ENCODE measurements at places on chromosomes 3 and 15.

DNA sequence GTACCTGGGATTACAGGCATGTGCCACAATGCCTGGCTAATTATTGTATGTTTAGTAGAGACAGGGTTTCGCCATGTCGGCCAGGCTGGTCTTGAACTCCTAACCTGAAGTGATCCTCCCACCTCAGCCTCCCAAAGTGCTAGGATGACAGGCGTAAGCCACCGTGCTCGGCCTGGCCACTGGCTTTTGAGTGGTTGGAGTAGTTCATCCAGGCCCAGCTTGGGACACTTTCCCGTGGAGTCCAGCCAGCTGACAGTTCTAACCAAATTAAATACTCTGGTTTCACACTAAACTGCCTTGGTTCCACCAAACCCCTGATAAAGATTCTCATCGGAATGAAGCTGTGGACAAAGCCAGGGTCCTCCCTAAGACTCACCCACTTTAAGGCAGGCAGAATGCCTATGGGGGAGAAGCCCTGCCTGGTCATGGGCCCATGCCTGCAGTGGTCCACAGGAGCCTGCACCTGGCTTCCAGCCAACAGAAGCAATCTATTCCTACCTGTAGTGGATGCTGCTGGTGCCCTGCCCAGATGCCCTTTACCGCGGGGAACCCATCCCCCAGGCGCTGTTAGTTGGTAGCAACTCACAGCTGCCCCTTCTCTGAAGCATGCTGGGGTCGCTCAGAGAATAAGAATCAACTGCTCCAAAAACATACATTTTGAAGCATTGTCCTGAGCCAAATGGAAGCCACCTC, 5.2 kb upstream of the SLC28A1 start:
- no peak for DNase-seq

GRCh38 chr3:181710345-181711291, 1.1 kb upstream of the SOX2 start:
- peak; percentile 15 for DNase-seq

DNA sequence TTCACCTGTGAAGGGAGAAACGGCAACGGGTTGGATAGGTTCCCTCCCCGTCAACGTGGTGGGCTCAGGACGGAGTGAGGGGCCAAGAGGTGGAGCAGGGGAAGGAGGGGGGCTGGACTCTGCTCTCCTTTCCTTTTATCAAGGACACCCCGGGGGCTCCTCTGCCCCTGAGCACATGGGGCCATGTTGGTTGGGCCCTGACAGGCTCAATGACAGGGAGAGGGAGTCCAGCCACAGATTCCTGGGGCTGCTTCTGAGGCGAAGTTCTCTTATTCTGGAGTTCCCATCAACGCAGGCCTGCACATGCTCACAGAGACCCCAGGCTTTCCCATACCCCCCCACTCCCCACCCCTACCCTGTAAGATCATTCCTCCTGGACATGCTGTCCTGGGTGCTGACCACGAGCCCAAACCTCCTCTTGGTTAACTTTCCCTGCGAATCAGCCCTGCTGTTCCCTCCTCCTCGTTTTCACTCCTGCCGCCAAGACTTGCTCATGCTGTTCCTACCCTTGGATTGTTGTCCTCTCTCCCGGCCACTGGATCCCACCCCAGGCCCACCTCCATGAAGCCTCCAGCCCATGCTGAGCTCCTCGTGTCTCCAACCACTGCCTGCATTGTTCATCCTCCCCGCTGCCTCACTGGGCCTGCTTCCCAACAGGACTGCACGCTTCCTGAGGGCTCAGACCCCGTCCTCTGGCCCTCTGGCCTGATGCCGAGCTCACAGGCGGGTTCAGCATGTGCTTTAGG, 61.2 kb downstream of the SENP2 start:
- DNase-seq, result no peak

- no peak for DNase-seq
Measured at GRCh38 chr3:174755833-174756829, 103.0 kb upstream of the NAALADL2 start.

DNA sequence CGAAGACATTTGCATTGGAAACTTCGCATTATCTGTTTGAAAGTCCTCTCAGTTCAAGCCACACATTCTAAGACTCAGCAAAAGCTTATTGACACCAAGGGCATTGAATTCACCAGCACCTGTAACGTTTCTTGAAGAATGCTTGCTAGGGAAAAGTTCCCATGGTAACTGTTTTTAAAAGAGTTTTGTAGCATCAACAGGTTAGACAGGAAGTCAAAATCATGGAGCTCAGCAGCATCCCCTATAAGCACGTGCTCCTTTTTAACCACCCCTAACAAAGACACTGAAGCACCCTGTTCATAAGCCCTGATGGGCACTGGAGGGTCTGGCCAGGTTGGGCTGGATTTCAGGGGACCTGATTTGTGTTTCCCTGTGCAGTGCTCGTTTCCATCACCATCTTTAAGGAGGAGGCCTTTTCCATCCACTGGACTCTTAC, 229.7 kb upstream of the BHLHE40 start:
- no peak for DNase-seq

DNA sequence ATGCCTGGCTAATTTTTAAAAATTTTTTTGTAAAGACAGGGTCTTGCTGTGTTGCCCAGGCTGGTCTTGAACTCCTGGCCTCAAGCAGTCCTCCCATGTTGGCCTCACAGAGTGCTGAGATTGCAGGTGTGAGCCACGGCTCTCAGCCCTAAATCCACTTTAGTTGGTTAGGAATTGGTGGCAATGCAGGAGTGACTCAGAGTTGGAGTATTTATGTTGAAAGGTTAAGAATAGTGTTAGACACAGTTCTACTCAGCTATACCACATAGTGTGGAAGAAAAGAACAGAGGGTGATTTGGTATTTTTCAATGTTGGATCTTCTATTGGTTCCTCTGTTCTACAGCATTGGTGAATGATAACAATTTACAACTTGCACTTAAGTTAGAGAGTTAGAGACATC, 7.6 kb downstream of the ZNF639 start:
- DNase-seq, result no peak

DNA sequence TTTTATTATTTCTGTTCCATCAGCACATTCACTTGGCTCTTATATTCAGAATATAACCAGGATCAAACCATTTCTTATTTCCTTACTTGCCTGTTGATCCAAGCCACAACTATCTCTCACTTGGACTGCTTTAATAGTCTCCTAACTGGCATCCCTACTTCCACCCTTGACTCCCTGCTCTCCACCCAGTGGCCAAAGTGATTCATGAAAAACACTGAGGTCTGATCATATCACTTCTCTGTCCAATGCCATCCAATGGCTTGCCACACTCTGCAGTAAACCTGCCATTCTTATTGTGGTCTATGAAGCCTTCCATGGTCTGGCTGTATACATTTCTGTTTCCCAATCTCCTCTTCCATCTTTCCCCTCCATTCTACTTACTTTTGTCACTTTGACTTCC, 576.1 kb downstream of the PDCD6IP start:
- no peak for DNase-seq

- DNase-seq, result no peak
Measured at GRCh38 chr3:25692341-25692740, 27.6 kb upstream of the TOP2B start.

- no peak for DNase-seq
Measured at GRCh38 chr3:61278713-61279112, 27.5 kb upstream of the FHIT start.

DNA sequence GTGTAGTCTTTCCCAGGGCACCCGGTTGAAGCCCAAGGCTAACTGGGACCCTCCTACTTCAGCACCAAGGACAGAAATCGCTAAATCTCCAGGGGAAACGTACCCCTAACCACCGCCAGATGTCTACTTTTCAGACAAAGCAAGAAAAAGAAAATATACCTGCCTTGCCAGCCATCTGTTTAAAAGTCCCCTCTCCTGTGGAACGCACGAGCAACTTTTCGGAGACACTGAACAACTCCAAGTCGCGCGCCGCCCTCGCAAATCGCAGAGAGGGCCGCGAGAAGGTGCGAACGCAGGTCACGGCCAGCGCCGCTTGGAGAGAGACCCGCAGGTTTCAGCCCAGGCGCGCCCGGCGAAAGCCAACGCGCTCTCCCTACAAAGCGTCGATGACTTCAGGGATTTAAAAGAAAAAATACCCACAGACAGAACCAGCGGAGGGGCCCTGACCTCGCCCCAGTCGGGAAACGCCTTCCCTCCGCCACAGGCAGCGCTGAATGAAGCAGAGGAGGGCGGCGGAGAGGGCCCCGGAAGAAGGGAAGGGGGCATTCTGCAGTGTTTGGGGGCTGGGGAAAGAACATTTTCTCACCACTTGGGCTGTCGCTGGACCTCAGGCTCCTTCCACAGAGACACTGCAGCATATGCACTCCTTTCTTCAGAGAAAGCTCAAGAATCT, 213.1 kb downstream of the FGF12 start:
- DNase-seq, result no peak

GRCh38 chr3:13111173-13111872, 38.1 kb upstream of the IQSEC1 start:
- DNase-seq, result no peak

DNA sequence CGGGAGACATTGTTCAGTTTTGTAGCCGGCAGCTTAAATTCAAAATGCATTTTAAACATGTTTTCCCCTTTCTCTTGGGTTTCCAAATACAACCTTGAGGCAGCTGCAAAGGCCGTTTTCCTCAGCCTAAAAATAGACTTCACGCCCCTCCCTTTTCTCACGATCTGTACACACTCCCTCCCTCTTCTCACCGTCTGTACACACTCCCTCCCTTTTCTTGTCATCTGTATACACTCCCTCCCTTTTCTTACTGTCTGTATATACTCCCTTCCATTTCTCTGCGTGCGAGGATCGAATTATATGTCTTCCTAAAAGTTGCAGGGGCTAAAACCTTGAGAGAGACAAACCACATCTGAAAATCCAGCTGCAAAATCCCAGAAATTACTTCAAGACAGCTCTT, 8.9 kb downstream of the MUC4 start:
- DNase-seq, result no peak

GRCh38 chr15:49877873-49878521, 241.0 kb downstream of the ATP8B4 start:
- no peak for DNase-seq

DNA sequence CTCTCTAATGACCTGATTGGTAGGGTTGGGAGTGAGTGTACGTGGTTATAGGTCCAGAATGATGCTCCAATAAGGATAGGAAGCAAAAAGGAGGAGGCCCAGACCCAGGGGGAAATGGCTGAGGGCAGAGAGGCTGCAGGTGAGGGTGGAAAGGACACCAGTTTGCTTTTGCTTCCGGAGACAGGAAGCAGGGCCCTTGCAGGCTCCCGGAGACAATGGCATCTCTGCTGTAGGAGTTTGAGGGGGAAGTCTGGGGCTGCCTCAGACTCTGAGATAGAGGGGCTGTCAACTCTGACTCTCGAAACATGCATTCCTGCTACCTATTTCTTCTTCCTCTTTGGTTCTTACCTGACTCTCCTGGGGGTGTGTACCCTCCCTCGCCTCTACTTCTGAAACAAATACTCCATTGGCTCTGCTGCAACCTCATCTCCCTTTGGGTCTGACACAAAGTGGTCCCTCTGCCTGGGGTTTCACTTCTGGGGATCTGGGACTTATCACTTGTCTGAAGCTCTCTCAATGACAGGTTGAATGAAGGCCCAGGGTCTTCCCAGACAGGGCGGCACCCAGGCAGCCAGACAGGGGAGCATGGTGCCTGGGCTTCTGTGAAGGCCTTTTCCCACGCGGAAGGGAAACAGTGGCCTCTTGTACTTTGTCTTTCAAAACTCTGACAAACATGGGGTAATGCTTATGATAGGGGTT, 61.5 kb downstream of the CHRD start:
- DNase-seq, result no peak

GRCh38 chr3:182521339-182521738, 272.0 kb upstream of the ATP11B start:
- no peak for DNase-seq

DNA sequence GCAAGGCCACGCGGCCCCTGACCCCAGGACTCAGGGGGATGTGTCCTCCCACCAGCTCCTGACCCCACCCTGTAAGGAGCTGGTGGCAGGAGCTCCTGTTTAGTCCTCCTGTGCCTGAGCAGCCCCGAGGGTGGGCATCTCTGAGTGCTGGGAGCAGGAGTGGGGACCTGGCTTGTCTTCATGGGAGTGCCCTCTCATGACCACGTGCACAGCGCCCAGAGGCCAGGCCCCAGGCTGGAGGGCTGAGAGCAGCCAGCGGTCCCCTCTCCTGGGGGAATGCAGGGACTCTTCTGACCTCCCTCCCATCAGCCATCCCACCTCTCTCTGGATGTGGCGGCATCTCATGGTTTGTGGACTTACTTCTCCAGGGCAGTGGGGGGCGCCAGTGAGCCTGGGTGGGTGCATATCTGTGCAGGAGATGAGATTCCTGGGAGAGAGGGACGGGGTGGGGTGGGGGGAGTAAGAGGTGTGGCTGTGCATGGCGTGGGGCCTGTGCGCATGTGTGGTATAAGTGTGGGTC, 205.6 kb downstream of the TBC1D2B start:
- no peak for DNase-seq

DNA sequence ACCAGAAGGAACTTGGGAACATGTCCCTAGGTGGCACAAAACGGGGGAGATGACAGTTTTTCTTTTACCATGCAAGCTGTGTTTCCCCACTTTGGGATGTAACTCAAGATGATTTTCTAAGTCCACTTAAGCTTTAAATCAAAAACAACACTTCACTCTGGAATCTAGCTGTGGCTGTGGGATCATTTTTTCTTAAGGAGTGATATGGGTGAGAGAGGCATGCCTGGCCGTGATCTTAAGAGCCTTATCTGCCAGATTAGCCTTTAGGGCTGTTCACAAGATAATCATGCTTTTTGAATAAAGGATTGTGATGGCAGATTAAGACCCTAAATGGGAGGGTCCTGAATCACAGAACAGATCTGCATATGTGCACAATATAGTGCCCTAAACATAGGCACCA, 384.8 kb upstream of the SEMA6D start:
- DNase-seq, result no peak

DNA sequence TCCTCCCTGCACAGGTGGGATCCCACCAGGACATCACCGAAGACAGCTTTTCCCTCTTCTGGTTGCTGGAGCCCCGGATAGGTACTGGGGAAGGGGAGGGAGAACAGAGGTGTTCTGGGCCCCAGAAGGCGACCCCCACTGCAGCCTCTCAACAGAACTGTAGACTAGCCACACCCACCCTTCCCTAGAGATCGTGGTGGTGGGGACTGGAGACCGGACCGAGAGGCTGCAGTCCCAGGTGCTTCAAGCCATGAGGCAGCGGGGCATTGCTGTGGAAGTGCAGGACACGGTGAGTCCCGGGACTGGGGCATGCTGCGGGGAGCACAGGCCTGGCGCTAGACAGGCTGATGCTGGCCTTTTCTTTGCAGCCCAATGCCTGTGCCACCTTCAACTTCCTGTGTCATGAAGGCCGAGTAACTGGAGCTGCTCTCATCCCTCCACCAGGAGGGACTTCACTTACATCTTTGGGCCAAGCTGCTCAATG, 809 bp downstream of the NDUFAF3 start:
- DNase-seq, result no peak

Measured in DMS 273 treated with DMSO at 0.1 percent for 48 hours (cell line).